ENCODE measurements at places on chromosomes 2 and 18. TPM values are rescaled to one million over a fixed set of nuclear protein-coding genes. Genes with fewer than 3 reads are reported as not detected.

The TSHZ1 gene
- total RNA-seq = 17.9 TPM

The CHRND gene
- not detected for total RNA-seq

The CSRNP3 gene
- 16.5 TPM for total RNA-seq

The HOXD13 gene
- not detected for total RNA-seq

The ZNF892 gene
- total RNA-seq = 6.7 TPM

The ICOS gene
- 1.0 TPM for total RNA-seq

- DNase-seq = no peak
Observed at GRCh38 chr2:36780231-36780839, 83.8 kb downstream of the VIT start.

GRCh38 chr18:76564117-76564516, 69.1 kb upstream of the ZNF516 start:
- no peak for DNase-seq
